ENCODE measurements at places on chromosomes 7 and 10.
A peak's percentile ranks its signal among the peaks of the same experiment; 100 is the strongest.

- no peaks in the 10 kb centered on the region for H3K36me3 ChIP-seq
- H3K27me3 ChIP-seq, result no peaks in the 10 kb centered on the region
- no peak for DNase-seq
- peak overlapping the region; percentile 64 for H3K27ac ChIP-seq
These were observed 101.9 kb upstream of the PDLIM1 start for GRCh38 chr10:95392681-95393164.

GRCh38 chr10:110510086-110510485, 12.4 kb downstream of the DUSP5 start:
- no peaks in the 10 kb centered on the region for H3K27me3 ChIP-seq
- no peak overlapping the region for H3K27ac ChIP-seq
- H3K36me3 ChIP-seq, result no peaks in the 10 kb centered on the region
- DNase-seq, result no peak

GRCh38 chr10:14142606-14143250, 188.0 kb downstream of the FRMD4A start:
- H3K4me1 ChIP-seq, result no peaks in the 10 kb centered on the region
- no peak overlapping the region for H3K4me3 ChIP-seq
- no peaks in the 10 kb centered on the region for H3K36me3 ChIP-seq
- H3K27ac ChIP-seq, result no peak overlapping the region

DNA sequence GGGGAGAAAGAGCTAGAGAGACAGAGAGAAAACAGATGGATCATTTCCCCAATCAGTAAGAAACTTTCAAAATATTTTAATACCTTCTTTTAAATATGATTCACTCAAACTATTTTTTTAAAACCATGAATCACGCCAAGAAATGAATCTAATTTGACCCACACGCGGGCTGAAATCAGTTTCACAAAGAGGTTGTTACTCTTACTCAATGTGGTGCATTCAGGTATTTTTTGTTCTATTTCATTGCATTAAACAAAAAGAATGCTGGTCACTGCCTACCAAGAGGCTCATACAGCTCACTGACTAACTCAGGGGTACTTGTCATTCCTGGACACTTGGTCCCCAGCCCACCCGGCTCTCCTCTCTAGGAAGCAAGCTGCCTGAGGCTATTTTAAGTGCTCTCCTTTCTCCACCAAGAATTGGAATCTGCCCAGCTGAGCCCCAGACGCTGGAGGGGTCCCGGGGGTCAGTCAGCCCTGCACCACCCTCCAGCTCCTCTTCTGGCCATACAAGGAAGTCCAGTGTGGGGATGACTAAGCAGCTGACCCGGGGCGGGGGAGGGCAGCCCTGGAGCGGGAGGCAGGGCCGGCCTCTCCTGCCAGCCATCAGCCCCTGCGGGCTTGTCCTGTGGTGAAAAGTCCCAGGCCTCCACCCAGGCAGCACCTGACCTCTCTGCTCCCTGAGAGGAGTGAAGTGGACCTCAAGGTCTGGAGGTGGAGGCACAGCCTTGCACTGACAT, 21.7 kb upstream of the PFKP start:
- no peaks in the 10 kb centered on the region for H3K36me3 ChIP-seq
- H3K4me1 ChIP-seq, result no peaks in the 10 kb centered on the region
- peak; percentile 92 for DNase-seq
- no peak overlapping the region for H3K4me3 ChIP-seq
- H3K27ac ChIP-seq, result peak overlapping the region; percentile 70
- H3K27me3 ChIP-seq, result no peaks in the 10 kb centered on the region

DNA sequence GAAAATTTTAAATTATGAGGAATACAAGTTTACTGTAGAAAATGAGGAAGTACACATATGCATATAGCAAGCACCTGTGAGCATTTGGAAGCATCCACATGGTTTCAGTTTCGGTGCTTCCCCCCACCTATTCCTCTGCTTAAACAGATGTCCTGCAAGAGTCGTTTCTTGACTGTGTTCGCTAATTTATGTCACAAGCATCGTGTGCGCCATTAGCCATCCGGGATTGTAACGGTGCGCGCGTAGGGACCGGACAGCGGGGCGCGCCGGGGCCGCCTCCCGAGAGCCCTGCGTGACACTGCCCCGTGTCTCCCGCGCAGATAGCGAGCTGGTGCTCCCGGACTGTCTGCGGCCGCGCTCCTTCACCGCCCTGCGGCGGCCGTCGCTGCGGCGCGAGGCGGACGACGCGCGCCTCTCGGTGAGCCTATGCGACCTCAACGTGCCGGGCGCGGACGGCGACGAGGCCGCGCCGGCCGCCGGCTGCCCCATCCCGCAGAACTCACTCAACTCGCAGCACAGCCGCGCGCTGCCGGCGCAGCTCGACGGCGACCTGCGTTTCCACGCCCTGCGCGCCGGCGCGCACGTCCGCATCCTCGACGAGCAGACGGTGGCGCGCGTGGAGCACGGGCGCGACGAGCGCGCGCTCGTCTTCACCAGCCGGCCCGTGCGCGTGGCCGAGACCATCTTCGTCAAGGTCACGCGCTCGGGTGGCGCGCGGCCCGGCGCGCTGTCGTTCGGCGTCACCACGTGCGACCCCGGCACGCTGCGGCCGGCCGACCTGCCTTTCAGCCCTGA, 90.9 kb downstream of the NEURL1 start:
- H3K27me3 ChIP-seq, result no peaks in the 10 kb centered on the region
- no peak for DNase-seq
- H3K4me3 ChIP-seq, result no peak overlapping the region
- no peaks in the 10 kb centered on the region for H3K36me3 ChIP-seq
- no peaks in the 10 kb centered on the region for H3K4me1 ChIP-seq

GRCh38 chr10:17214971-17215781, 12.9 kb upstream of the VIM start:
- no peaks in the 10 kb centered on the region for H3K36me3 ChIP-seq
- peaks cover 4% of the 10 kb centered on the region for H3K4me1 ChIP-seq
- H3K27ac ChIP-seq, result peak overlapping the region; percentile 89
- H3K4me3 ChIP-seq, result no peak overlapping the region
- no peak for DNase-seq

DNA sequence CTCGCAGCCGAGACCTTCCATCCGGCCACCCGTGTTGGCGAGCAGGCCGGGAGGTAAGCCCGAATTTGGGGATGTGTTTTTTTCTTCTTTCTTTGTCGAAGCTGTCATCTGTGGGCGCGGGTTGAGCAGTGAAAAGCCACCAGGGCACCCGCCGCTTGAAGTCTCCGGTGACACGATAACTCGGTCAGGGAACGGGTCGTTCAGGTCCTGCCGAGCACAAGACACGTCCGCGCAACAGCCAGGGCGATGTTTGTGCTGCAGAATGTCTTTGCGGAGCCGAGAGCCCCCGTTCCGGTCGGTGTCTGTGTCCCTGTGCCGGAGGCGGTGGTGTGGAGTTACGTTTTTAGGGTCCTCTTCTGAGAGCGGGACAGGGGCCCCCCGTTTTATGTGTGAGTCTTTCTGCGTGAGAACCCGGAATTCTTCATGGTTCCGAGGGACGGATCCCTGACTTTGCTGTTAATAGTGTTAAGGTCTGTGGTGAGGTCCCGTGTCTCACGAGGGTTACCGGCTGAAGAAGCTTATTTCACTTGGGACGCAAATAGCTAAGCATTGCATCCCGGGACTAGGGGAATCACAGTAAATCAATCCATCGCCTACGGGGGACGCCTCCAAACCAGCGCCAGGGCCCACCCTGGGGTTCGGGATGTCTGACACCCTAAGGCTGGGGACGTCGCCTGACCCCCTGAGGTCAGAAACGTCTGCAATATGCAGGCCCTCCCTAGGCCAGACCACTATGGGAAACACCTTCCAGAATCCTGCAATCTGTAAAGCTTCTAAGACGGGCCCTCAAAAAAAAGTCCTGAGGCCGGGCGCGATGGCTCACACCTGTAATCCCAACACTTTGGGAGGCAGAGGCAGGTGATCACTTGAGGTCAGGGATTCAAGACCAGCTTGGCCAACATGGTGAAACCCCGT, 99.5 kb downstream of the ELFN1 start:
- DNase-seq, result peak; percentile 52
- no peaks in the 10 kb centered on the region for H3K27me3 ChIP-seq
- H3K4me3 ChIP-seq, result no peak overlapping the region
- no peaks in the 10 kb centered on the region for H3K36me3 ChIP-seq
- no peak overlapping the region for H3K27ac ChIP-seq
- H3K4me1 ChIP-seq, result no peaks in the 10 kb centered on the region

GRCh38 chr10:95508730-95509129, 52.4 kb downstream of the SORBS1 start:
- DNase-seq, result no peak
- no peak overlapping the region for H3K4me3 ChIP-seq
- H3K27me3 ChIP-seq, result no peaks in the 10 kb centered on the region
- H3K36me3 ChIP-seq, result no peaks in the 10 kb centered on the region
- peak overlapping the region; percentile 98 for H3K27ac ChIP-seq
- peaks cover 6% of the 10 kb centered on the region for H3K4me1 ChIP-seq
